ENCODE measurements at places on chromosomes 16 and 17.

DNA sequence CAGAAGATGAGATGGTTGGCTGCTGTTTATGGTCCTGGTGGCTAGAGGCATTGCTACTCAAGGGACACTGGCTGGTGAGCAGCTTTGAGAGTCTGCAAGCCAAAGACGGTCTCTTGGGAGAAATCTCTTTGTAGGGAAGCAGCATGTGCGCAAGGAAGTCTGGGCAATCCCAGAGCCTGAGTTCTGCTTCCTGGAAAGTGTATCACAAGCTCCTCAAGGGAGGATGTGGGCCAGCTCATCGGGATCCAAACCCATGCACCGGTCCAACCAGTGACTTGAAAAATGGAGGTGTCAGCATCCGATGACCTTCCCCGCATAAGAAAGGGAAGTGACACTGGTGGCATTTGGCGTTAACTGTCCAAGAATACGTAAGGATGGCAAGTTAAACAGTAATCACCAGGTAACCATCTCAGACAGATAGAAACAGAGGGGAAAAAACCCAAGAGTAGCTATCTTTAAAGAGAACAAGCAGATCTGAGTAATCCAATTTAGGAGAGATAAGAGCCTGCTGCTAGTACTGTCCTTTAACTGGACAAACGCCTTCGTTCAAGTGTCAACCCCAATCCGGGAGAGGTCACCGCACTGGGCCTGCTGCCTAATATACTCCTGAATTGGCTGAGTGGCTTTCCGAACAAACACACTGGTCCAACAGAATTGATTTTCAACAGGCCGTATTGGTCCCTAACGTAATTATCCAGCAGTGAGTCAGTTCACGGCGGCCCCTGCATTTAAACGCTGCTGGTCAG, 303.0 kb upstream of the ZFHX3 start:
- no peak for DNase-seq

DNA sequence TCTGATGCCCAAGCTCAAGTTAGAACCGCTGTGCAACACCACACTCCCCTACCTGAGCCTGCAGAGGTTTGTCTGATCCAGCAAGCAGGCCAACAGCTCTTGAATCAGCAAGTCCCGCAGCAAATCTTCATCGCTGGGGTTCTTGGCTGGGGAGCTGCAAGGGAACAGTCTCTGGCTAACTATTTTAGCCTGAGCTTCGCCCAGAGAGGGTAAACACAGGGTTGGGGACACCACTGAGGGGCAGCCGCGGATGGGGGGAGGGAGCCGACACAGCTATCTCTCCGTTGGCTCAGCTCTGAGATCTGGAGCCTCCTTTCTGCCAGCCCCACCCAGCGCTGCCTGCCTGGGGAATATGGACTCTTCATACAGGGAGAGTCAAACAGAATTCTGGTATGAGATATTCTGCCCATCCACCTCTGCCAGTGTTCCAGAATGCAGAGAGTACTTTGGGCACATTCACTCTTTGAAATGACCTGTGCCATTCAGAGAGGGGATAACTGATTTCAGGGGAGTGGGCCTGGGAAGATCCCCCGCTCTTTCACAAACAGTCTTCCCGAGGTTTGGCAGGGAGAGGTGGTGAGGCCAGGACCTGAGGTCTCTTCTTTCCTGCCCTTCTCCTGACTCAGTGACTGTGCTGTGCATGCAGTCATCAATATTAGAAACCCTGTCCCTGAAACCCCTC, 7.4 kb downstream of the GIP start:
- no peak for DNase-seq

GRCh38 chr17:57459286-57459915, 203.1 kb downstream of the MSI2 start:
- DNase-seq = no peak

GRCh38 chr17:82227629-82228277, 1.1 kb upstream of the SLC16A3 start:
- DNase-seq = no peak

DNA sequence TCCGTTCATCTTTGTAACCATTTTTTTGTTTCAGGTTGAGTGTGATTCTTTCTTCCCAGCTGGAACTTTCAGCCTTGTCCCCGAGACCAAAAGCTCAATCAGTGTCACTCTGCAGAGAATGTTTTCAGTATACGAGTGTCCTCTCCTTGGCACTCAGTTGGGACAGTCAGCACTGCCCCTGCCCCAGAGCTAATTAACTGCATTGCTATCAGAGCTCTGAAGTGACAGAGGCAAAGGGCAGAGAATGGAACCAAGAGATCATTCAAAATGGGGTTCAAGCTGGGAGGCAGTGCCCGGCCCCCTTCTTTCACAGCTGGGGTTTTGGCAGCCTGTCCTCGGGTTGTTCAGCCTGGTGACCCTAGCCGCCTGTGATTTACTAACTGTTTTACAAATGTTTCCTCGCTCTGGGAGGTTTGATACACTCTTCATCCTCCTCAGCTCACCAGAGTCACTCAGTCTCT, 195.9 kb upstream of the TBX2 start:
- DNase-seq = no peak

DNA sequence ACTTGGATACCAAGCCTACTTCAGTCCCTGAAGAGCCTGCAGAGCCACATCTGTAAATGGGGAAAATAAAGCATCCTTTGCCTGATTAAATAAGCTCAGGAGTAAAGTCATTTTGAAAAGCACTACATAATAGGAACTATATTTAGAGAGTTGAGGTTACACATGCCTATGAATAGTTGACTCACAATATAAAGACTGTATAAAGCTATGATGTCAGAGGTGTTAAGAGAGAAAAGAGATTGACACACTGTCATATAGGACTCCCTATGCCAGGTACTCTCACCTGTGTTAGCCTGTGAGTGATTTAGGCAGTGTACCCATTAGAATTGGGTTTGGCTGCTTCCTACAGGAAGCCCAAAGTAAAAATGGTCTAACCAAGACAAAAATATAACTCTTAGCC, 87.7 kb upstream of the CRHR1 start:
- no peak for DNase-seq

GRCh38 chr17:31673076-31673475, 186.0 kb downstream of the COPRS start:
- no peak for DNase-seq

DNA sequence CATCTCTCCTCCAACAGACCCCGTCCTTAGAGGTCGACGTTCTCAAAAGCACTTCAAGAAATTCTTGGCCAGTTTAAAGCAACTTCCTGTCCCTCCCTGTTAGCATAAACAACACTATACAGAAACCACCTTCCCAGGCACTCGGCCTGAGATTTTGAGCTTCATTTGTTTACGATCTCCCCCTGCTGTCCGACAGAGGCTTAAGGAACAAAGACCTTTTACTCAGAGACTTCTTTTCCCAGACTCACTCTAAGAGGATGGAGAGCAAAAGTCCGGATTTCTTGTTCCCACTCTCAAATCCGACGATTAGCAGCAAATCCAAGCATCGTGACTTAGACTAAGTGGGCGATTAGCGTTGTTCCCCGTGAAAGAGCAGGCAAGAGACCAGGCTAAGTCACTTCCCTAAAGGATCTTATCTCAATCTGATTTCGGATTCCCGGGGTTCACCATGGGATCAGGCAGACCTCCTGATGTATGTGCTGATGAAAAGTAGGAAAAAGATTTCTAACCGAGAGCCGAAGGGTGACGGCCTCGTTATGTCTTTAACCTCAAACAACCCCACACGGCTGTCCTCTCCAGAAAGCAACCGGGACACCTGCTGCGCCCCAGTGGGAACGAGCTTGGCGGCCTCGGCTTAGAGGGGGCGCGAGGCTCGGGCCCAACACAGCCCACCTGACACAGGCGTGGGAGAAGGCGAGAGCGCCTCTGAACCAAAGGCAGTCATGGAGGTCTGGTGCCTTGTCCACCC, 598 bp downstream of the INPP5K start:
- peak; percentile 37 for DNase-seq

GRCh38 chr17:59572301-59572924, 7.0 kb downstream of the DHX40 start:
- no peak for DNase-seq

DNA sequence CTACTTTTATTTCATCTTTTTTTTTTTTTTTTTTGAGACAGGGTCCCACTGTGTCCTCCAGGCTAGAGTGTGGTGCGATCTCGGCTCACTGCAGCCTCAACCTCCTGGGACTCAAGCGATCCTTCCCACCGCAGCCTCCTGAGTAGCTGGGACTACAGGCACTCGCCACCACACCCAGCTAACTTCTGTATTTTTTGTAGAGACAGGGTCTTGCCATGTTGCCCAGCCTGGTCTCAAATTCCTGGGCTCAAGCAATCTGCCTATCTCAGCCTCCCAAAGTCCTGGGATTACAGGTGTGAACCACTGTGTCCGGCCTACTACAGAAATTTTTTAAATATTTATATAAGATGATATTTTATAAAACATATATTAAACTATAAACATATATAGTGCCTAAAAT, 4.8 kb downstream of the MYO18A start:
- DNase-seq = no peak

GRCh38 chr17:79654350-79654959, 43.6 kb upstream of the RBFOX3 start:
- no peak for DNase-seq

- DNase-seq = no peak
These were observed 2.0 kb upstream of the RDM1 start for GRCh38 chr17:35932586-35932985.

DNA sequence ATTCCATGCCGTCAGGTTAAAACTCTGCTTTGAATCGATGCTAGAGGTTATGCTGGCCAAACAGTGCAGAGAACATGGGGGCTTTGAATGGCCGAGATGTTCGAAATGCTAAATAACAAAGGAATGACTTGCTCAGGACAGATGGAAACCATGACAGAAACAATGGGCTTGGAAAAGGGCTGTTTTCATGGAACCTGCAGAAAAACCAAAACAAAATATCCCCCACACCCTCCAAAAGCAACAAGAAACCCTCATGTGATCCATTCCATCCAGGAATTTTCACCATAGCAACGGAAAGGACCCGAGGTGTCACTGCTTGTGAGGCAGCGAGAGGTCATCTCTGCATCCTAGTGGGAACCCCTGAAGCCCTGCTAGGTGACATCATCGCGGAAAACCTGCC, 25.5 kb downstream of the GPRC5B start:
- no peak for DNase-seq
